AG08395 (cell line): ENCODE measurements at places on chromosomes 7 and 10.

DNA sequence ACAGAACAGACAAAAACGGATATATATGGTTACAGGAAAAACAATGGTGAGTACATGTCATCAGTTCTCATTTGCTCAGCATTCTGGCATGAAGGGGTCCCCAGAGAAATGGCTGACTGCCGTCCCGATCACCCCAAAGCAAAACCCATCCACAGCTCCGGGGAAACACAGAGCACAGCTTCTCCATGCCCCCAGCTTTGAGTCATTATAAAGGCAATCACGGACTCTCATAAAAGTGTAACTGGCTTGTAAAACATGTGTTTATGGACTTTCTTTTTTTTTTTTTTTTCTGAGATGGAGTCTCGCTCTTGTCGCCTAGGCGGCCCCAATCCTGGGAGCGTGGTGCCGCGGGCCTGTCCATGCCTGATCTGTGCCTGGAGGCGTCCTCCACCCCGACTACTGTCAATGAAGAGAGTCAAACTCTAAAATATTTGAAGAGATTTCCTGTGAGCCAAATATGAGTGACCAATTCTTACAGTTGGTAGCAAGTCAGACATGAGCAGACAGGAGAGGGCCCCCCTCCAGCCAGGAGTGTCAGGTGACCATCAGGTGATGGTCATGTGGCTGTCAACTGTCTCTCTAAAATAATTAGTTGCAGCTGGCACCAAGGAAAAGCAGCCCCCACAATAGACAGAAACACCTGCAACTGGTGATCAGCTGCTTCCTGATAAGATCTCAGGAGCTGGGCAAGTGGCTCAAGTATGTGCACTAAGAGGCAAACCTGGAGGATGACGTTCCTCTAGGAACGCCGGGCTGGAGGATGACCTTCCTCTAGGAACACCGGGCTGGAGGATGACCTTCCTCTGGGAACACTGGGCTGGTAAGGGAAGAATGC lies 21.7 kb upstream of the NOM1 start:
- no peak for DNase-seq

- DNase-seq, result no peak
Observed at GRCh38 chr10:98852686-98853085, 383.0 kb downstream of the HPSE2 start.

DNA sequence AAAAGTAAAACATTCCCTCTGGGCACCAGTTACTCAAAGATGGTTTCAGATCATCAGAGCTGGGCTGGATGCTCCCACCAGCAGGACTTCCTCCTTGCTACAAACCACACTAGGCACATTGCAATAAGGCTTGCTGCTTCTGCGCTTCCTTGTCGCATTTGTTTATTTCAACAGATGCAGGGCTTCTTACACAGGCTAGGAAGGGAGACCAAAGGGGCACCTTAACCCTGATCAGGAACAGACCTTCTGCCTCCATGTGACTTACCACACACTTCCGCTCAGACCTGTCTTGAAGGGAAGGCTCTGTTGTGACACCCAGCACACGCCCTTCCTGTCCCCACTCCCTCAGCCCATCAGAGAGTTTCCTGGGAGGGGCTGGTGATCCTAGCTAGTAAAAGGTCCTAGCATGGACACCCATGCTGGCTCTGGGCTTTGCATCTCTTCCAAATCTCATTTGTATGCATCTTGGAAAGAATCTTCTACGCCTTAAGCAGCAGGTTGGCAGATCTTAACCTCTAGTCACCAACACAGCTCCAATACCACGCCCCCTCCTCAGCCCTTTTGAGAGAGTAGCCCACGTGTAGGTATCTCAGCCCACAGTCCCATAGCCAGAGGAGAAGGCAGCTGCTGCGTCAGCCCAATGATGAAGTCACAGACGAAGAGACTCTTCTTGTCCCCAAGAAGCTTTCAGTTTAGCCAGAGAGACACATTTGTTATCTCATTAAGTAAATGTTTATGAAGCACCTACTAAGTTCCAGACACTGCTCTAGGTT lies 47.1 kb upstream of the SVIL start:
- no peak for DNase-seq

- DNase-seq, result peak; percentile 40
Observed at GRCh38 chr10:95289003-95289920, 1.5 kb downstream of the PDLIM1 start.

DNA sequence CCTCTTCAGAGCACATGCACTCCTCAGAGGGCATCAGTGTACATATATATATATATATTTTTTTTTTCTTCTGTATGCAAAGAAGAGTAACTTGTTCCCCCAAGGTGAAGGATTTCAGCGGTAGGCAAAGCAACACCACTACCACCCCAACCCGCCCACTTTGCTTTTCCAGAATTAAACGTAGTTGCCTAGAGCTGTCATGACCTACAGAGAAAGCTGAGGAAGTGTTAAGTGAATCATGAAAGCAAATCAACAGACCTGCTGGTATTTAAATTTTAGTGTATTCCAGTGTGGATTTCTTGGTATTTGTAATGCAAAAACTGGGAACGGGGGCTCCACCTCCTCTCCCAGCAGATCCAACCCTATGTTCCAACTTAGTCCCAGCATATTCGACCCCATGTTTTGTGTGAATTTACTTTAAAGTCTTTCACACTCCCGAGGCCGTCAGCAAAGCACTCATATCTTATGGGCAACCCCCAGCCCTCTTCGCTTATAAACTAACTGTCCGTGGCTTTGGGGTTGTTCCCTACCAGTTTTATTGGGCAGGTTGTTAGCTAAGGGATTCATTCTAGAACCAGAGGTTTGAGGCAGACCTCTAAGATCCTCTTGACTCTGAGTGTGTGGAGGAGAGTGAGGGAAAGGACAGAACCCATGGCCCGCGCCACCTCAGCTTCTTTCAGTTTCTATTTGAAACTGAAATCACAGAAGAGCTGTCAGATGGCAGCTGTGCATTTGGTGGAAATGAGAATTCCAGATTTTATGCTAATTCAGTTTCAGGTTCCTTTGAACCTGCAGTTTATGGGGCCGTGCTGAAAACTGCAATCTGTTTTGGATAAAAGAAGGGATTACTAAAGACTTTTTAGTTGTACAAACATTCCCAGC lies 450.2 kb upstream of the GALNT17 start:
- peak; percentile 33 for DNase-seq

GRCh38 chr7:5773661-5774086 lies 7.8 kb downstream of the RNF216 start:
- DNase-seq, result peak; percentile 71

DNA sequence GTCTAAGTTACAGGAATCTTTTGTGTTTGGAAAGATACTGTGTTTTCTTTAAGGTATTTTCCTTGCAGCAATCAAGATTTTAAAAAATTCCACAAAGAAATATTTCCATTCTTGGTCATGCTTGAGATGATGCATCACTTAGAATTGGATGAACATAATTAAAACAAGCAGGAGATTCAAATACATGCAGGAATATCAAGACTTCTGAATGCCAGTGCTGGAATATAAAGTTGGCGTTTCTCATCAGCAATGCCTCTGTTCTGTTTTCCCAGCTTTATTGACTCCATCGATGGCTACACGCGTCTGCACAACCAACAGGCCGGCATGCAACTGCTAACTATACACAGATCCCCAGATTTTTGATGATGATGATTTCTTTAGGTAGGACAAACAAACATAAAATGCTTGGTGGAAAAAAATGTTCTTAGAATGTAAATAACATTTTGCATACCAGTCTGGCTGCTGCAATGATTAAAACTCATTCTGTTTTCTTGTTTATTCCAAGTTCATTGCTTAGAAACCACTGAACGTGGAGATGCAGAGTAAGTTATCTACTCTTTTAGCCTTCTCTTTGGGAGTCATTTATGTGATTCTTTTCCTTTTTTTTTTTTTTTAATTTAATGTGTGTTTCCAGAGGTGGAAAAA lies 91.3 kb upstream of the FAM171A1 start:
- peak; percentile 65 for DNase-seq

DNA sequence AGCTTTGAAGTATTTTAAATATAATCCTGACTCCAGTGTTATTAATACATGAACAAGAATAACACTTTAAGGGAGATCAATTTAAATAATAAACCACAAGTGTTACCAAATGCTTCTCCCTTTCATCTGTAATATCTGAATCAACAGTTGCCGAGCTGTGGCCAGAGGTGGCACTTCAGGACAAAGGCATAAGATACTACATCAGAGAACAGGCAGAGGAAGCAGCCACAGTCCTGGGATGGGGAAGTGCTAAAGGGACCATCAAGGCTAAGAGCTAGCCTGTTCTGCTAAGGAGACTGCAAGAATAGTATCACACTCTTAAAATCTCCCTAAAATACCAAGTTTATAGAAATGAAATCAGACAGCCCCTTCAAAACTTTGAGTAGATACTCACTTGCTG lies 378.2 kb upstream of the PRKCQ start:
- no peak for DNase-seq

DNA sequence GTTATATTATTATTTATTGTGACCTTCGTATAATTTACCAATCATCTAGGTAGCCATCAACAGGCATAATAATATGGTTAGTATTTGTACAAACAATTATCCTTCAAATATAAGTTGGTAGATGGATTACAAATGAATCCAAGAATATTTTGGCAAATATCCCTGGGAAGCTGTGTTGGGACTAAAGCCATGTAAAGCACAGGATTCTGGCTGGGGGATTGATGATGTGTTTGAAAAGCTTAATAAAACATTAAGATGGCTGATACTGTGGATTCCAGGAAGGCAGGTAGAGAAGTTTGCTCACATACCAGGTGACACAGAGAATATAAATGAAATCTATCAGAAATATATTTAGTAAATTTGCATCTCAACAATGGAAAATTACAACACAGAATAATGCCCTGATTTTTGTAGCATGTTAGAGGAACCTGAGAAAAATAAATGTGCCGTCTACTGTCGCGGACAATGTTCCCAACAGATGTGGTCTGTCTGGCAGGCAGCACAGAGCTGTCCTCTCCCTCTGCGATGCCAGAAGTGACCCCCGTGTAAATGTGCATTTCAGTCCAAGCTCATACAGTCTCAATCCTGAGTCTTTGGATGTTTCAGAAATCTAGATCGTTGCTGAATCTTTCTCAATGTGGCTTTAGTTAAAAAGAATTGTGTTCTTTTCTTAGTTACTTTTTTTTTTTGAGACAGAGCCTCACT lies 125.0 kb downstream of the TEX36 start:
- DNase-seq, result no peak

DNA sequence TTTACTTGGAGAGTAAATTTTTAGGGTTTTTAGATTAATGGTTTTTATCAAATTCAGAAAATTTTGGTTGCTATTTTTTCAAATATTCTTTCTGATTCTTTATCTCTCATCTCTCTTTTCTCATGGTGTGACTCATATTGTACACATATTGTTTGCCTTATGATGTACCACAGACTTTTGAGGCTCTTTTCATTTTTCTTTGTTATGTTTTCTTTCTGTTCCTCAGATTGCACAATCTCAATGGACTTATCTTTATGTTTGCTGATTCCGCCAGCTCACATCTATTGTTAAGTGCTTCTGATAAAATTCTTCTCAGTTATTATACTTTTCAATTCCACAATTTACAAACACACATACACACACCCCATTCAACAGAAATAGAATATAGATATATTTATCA lies 168.2 kb upstream of the IGFBP3 start:
- DNase-seq, result no peak

- no peak for DNase-seq
Observed at GRCh38 chr10:127012071-127012768, 107.0 kb downstream of the DOCK1 start.

DNA sequence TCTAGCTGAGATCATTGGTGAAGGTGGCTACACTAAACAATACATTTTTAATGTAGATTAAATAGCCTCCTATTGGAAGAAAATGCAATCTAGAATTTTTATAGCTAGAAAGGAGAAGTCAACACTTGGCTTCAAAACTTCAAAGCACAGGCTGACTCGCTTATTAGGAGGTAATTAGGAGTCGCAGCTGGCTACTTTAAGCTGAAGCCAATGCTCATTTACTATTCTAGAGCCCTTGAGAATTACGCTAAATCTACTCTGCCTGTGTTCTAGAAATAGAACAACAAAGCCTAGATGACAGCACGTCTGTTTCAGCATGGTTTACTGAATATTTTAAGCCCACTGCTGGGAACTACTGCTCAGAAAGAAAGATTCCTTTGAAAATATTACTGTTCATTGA lies 101.6 kb upstream of the EEPD1 start:
- DNase-seq, result no peak

- peak; percentile 53 for DNase-seq
Observed at GRCh38 chr10:27948186-27948585, 50.7 kb downstream of the ODAD2 start.

DNA sequence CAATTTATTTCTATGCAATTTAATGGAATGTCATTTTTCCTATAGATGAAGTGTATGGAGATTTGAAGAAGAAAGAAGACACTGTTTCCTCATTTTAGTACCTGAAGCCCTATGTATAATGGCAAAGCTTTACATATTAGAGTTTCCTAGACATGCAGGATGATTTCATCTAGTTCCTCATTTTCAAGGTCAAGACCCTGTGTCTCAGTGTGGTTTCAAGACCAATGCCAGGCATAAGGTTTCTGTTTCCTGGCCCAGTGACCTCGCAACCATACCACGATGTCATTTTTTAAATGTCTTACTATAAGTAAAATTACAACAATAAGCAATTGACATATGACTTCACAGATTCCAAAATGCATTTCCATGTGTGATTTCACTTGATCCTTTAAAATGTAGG lies 336.5 kb upstream of the PRKCQ start:
- DNase-seq, result no peak

DNA sequence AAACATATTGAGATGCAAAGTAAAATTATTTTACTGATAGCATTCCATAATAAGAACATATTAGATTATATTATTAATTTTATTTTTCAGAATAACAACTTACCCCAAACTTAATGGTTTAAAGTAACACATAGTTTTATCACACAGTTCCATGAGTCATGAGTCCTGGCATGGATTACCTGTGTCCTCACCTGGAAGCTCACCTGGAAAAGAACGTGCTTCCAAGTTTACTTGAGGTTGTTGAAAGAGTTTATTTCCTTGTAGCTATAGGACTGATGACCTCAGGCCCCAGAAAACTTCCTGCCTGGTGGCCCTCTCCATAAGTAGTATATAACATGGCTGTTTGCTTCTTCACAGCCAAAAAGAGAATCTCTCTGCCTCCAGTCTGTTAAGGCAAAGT lies 254.6 kb downstream of the TFEC start:
- no peak for DNase-seq

- DNase-seq, result no peak
Observed at GRCh38 chr10:61965703-61966395, 64.3 kb downstream of the ARID5B start.

GRCh38 chr10:72649291-72649690 lies 23.4 kb upstream of the MICU1 start:
- DNase-seq, result no peak

- DNase-seq, result peak; percentile 67
Observed at GRCh38 chr10:114026189-114027040, 17.3 kb upstream of the ADRB1 start.

GRCh38 chr10:97498841-97499560 lies at the start of gene UBTD1:
UBTD1 (plus strand) TSS chr10:97498924; CDS start chr10:97499204, 280 bp downstream.
- peak; percentile 32 for DNase-seq

- DNase-seq, result no peak
Observed at GRCh38 chr10:413662-414071, 275.8 kb downstream of the DIP2C start.

- DNase-seq, result peak; percentile 4
Observed at GRCh38 chr10:99672884-99673283, 13.6 kb downstream of the ENTPD7 start.

- DNase-seq, result no peak
Observed at GRCh38 chr7:17481118-17481517, 182.7 kb downstream of the AHR start.
